G401 (cell line): ENCODE measurements at places on chromosomes 2 and 18. TPM values are rescaled to one million over a fixed set of nuclear protein-coding genes. Genes with fewer than 3 reads are reported as not detected.
A peak's percentile ranks its signal among the peaks of the same experiment; 100 is the strongest.

DNA sequence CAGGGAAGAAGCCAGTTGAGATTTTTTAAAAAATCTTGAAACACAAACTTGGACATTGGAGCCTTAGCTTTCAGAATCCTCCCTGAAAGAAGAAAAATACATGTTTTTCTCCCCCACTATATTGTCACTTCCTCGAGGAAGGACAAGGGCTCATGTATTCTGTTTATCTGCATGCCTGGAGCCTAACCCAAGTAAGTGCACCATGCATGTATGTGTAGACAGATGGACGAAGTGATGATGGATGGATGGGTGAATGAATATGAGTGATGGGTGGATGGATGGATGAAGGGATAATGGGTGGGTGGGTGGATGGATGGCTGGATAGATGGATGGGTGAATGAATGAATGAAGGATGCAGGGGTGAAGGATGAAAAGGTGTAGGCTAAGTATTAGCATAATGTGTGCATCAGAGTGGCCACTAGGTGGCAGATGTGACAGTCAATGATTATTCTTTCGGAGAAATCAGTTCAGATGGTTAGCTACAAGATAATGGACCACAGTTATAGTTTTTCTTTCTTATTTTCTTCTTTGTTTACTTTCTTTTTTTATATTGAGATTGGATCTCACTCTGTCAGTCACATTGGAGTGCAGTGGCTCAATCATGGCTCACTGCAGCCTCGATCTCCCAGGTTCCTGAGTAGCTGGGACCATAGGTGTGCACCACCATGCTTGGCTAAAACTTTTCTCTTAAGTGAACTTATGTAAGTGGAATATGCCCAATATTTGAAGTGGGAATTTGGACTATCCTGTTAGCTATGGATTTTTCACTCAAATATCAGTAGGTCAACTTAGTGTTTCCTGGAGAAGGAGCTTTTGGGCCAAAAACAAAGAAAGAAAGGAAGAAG lies 18.5 kb upstream of the CCDC93 start:
- DNase-seq: peak; percentile 29

- DNase-seq: no peak
Measured at GRCh38 chr18:58042826-58043490, 1.1 kb upstream of the NEDD4L start.

GRCh38 chr2:74930811-74931486 lies 27.5 kb upstream of the POLE4 start:
- no peak for DNase-seq

GRCh38 chr18:75173125-75173432 lies 35.9 kb downstream of the PTGR3 start:
- DNase-seq: no peak

DNA sequence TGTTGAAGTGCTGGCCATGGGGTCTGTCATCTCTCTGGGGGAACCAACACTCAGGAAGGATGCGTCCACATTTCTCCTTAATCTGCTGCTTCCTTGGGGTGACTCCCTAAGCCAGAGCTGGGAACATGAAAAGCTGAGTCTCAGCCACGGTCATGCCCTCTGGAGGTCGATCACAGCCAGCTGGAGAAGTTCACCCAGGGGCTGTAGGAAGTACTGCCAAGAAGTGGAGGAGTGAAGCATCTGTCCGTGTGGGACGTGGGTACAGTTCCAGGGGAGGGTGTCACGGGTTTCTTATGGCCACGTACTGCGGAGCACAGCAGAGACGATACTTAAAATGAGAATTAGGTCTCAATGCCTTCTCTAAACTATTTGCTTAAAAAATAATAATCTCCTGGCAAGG lies 42.4 kb upstream of the IGFBP2 start:
- no peak for DNase-seq

DNA sequence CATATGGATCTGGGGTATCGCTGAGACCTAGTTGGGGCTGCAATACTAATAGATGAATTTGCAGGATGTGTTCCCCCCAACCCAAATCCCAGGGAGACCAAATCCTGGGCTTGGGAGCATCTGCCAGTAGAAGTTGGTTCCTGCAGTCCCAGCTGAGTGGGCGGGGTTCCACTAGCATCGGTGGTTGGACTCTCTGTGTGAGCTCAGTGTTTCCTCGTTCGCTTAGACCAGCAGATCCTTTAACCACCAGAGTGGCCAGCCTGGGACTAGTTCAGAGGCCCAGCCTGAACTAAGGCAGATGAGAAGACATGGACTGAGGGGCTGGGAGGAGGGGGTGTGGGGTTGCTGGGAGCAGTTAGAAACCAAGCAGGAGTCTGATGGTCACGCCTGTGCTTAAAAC lies 40.7 kb downstream of the PCARE start:
- no peak for DNase-seq

- DNase-seq: no peak
Measured at GRCh38 chr2:26541401-26542193, 63.7 kb upstream of the OTOF start.

DNA sequence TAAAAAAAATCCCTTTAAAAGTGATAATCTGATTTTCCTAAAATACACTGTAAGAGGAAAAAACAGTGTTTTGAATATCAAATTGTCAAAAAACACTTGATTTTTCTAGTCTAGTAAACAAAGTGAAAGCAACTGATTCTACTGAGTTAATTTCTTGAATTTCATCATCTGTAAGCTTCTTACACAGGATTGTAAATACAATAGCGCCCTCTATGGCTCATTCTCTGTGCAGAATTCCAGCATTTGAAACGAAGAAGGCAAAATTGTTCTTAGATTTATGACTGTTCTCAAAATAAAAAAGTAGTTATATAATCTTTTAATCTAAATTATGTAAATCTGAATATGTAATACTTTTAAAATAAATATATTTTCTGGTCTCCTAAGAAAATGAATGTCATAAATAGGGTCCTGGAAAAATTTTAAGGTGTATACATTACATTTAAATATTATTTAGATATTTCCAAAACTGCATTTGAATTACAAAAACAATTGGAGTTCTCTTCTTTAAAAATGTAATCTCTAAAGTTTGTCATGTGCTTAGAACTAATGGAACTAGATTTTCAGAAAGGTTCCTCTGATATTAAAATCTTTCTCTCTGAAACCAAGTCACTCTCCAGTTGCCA lies 176.9 kb upstream of the MC4R start:
- DNase-seq: peak; percentile 52

- DNase-seq: peak; percentile 91
Measured at GRCh38 chr18:35355140-35355618, 11.0 kb upstream of the ZNF24 start.

Gene RGPD3
- total RNA-seq: 0.81 and 1.3 TPM in 2 replicates

Gene DNAJC5G
- not detected in 2 replicates for total RNA-seq
